ENCODE measurements at places on chromosomes 2 and 18.
A peak's percentile ranks its signal among the peaks of the same experiment; 100 is the strongest.

GRCh38 chr2:191010887-191011885 is 2.8 kb downstream of the STAT1 start:
- no peak for DNase-seq

DNA sequence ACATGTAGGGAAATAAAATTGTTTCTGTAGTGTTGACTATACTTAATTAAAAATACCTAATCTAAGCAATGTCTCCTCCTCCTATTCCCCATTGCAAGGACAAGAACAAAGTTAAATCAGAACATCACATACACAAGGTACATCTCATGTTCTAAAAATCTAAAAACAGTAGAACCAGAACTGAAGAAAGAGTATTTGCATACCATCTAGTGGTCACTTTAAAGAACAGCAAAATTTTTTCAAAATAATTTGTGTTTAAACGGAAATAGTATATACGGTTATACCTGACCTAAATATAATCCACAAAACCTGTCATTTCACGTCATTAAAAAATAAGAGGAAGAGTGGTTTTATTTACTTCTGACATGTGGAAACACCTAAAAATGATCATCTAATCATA is 294.3 kb upstream of the KCNH7 start:
- DNase-seq, result no peak

- DNase-seq, result no peak
Observed at GRCh38 chr2:180842461-180842860, 137.9 kb upstream of the UBE2E3 start.

GRCh38 chr2:287471-287885 is 413 bp downstream of the ALKAL2 start:
- no peak for DNase-seq

DNA sequence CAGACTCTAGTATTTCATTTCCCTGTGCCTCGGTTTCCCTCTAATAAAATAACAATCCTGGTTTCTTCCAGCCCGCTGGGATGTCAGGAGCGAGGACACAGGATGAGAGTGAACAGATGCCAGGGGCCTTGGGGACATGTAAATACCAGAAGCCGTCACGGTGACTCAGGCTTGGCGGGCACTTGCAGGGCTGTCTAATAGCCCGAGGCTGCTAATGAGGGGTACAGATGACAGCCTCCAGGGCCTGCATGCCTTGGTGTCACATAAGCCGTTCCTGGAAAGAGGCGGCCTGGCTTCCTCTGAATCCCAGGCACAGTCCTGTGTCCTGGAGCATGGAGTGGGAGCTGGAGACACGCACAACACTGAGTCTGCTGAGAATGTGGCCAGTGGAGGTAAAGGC is 28.2 kb downstream of the HS1BP3 start:
- DNase-seq, result no peak

DNA sequence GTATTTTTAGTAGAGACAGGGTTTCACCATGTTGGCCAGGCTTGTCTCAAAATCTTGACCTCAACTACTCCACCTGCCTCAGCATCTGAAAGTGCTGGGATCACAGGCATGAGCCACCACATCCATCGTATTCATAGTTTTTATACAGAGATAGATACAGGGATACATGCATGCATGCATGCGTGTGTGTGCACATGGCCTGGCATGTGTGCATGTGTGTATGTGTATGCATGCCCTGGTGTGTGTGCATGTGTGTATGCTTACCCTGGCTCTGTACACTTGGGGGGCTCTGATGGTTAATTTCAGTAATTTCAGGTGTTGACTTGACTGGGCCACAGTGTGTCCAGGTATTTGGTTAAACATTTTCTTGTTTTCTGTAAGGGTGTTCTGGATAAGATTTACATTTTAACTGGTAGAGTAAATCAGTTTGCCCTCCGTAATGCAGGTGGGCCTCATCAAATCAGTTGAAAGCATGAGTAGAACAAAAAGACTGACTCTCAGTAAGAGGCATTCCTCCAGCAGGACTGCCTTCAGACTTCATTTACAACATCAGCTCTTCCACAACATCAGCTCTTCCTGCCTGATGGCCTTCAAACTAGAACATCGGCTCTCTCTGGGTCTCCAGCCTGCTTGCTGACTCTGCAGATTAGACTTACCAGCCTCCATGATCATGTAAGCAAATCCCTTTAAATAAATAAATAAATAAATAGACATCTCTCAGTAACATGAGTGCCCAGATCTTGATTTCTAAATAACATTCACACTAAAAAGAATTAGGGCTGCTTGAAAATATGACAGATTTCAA is 30.8 kb downstream of the SESTD1 start:
- DNase-seq, result no peak

DNA sequence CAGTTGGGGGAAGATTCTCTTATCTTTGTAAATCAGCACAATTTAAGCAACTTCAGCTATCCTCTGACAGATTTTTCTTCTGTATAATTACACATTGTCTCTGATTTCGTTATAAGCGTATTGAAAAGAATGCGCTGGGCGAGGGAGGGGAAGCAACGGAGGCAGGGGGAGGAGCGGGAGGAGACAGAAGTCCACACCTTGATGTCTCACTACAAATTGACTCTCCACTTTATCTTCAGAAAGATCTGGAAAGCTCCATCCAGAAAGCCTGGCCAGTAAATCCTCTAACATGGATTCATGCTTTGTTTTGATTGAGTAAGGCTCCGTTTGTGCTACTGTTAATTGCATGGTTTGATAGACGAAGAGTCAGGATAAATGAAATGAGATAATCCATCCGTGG is 76.6 kb downstream of the SMIM21 start:
- no peak for DNase-seq

GRCh38 chr18:12327510-12328178 is 19.6 kb downstream of the TUBB6 start:
- DNase-seq, result peak; percentile 55

DNA sequence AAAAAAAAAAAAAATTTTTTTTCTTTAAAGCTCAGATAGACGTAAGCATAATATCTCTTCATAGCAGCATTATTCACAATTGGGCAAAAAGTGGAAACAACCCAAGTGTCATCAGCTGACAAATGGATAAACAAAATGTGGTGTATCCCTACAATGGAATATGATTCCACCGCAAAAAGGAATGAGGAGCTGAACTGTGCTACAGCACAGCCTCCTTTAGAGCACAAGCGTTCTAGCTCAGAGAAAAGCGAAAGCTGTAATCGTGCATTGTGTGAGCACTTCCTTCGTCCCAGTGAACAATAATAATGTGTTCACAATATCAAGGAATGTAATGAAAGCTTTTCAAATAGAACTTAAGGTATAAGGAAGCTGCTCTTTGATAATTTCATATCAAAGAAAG is 11.7 kb upstream of the CHMP1B start:
- DNase-seq, result no peak

GRCh38 chr2:195317550-195317949 is 339.5 kb upstream of the SLC39A10 start:
- no peak for DNase-seq

GRCh38 chr2:30702694-30703093 is 104.6 kb downstream of the CAPN13 start:
- no peak for DNase-seq

DNA sequence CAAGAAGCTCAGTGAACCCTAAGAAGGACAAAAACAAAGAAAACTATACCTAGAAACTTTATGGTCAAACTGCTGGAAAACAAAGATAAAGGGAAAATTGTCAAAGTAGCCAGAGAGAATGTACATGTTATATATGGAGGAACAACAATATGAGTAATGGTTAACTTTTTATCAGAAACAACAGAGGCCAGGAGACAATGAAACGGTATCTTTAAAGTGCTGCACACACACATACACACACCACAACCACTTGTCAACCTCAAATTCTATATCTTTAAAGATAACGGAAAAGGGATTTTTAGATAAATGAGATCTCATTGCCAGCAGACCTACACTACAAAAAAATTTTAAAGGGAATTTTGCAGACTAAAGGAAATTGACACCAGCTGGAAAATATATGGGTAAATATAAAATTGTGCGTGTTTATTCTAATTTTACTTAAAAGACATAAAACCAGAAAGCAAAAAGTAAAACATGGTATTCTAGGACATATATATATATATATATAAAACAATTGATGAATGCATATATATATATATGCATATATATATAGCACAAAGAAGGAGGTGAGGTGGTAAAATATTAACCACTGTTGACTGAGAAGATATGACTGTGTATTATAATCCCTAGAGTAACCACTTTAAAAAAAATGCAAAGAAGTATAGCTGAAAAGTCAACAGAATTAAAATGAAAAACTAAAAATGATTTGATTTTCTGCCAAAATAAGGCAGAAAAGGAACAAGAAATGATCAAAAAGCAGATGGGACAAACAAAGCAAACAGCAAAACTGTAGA is 172.0 kb downstream of the SRBD1 start:
- no peak for DNase-seq

- no peak for DNase-seq
Observed at GRCh38 chr2:207805566-207806226, 36.0 kb upstream of the FZD5 start.

DNA sequence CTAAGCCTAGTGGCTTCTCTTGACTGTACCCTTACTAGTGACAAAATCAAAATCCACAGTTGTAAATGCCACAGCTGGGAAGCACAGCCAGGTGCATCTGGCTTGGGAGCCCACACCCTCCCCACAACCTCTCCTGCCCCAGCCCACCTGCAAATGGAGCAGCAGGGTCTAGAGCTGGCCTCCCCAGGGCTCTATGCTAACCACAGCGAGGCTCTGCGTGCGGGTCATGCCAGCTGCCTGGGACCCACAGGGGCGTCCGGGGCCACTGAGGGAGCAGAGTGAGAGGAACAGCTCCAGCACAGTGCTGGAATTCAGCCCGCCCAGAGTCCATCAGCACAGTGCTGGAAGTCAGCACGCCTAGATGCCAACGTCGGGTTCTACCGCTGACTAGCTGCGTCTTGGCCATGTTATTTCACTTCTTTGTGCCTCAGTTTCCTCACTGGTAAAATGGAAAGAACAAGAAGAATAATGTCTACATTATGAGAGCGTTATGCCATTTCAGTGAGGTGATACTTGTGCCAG is 109.1 kb upstream of the ID2 start:
- DNase-seq, result no peak

DNA sequence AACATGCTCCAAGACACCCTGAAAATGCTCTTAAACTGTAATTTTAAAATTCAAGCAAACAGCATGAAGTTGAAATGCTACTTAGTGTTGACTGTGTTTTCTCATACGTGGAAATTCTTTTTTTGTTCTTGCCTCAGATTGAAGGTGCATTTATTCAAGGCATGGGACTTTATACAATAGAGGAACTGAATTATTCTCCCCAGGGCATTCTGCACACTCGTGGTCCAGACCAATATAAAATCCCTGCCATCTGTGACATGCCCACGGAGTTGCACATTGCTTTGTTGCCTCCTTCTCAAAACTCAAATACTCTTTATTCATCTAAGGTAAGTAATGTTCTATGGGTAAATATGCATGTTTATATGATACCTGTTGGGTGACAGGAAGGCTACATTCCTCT is 82.7 kb downstream of the AOX1 start:
- no peak for DNase-seq

DNA sequence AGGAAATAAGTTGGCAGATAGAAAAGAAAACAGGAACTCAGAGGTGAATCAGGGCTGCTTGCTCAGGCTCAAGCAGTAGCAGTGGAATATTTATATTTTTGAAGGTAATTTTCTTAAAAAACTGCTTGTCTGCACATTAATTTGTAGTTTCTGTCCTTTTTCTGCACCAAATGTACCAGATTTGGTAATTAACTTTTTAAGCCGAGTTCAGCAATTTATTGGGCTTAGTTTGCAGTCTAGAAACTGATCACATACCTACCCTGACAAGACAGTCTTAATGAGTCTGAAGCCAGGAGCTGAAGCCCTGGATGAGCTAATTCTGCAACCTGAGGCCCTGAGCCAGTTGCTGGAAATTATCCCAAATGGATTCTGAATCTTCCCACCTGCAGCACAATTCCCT is 647.0 kb downstream of the TDRD15 start:
- no peak for DNase-seq

- DNase-seq, result no peak
Observed at GRCh38 chr2:124563426-124563825, 538.3 kb downstream of the CNTNAP5 start.

GRCh38 chr2:26843041-26843440 is 4.9 kb upstream of the DPYSL5 start:
- DNase-seq, result no peak

GRCh38 chr2:217820904-217821303 is 181.9 kb downstream of the TNS1 start:
- DNase-seq, result no peak

DNA sequence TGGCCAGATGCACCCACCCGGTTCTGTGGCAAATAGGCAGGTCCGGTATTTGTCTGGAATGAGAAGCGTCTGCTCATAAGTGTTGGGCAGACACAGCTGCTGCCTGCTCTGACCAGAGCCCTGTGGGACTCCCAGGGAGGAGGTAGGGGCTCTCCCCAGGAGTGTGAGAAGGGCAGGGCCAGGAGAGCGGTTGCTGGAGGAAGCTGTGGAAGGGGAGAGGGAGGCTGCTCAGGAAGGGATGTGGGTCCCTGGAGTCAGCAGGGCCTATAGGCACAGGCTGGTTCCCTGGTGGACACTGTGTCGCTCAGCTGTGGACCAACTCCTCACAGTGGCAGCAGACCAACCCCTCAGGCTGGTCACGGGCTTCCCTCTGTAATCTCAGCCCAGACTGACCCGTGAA is 109.2 kb downstream of the DYSF start:
- no peak for DNase-seq

- DNase-seq, result no peak
Observed at GRCh38 chr2:44596537-44597320, 235.0 kb downstream of the CAMKMT start.

GRCh38 chr2:45942237-45942738 is 290.8 kb downstream of the PRKCE start:
- no peak for DNase-seq

DNA sequence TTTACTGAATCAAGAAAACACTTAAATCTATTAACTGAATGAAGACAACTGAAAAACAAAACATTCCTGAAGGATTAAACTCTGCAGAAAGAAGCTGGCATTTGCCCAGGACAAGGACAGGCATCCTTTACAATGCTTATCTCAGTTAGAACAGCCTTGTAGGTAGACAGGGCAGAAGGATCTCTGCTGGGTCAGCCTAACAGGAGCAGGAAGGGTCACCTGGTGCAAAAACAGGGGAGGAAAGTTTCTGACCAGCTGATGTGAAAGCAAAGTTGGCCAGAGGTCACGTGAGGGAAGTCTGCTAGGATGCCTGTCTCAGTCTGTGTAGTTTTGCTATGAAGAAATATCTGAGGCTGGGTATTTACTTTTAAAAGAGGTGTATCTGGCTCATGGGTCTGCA is 348.6 kb downstream of the ANAPC1 start:
- no peak for DNase-seq

- DNase-seq, result no peak
Observed at GRCh38 chr2:239151201-239152131, 249.4 kb downstream of the HDAC4 start.

Measured in CD4-positive, alpha-beta T cell treated with Interferon gamma for 1 hour (primary cell).